Activated T-helper 1 cell treated with anti-CD3 and anti-CD28 coated beads, Interleukin-12 subunit alpha, Interleukin-12 subunit beta, Interleukin-2, Interleukin-4 antibody, amounts not matched to agents 30 ng/mL and 10 ng/mL and 1 ng/mL, durations not matched to agents 14 hours and 24 hours and 36 hours (primary cell): ENCODE measurements at places on chromosomes 4 and X. TPM values are rescaled to one million over a fixed set of nuclear protein-coding genes. Genes with fewer than 3 reads are reported as not detected.

DNA sequence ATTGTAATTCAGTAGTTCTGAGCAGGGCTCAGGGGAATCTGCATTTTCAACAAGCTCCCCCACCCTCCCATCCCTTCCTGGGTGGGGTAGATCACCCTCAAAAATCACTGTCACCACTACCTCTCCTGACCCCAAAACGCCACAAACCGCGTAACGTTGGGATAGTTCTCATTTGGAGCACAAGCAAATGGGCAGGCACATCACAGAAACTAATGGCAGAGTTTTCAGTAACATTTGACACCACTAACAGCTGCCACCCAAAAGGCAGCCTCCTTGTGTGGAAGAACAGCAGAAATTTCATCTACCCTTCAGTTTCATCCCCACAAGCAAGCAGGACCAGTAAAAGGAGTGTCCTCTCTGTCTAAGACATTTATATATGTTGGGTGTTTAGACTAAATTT, 132.7 kb downstream of the PALLD start:
- H3K4me1 ChIP-seq = peaks cover 16% of the 10 kb centered on the region
- H3K27ac ChIP-seq = no peak overlapping the region
- no peak overlapping the region for H3K4me3 ChIP-seq
- DNase-seq = no peak

DNA sequence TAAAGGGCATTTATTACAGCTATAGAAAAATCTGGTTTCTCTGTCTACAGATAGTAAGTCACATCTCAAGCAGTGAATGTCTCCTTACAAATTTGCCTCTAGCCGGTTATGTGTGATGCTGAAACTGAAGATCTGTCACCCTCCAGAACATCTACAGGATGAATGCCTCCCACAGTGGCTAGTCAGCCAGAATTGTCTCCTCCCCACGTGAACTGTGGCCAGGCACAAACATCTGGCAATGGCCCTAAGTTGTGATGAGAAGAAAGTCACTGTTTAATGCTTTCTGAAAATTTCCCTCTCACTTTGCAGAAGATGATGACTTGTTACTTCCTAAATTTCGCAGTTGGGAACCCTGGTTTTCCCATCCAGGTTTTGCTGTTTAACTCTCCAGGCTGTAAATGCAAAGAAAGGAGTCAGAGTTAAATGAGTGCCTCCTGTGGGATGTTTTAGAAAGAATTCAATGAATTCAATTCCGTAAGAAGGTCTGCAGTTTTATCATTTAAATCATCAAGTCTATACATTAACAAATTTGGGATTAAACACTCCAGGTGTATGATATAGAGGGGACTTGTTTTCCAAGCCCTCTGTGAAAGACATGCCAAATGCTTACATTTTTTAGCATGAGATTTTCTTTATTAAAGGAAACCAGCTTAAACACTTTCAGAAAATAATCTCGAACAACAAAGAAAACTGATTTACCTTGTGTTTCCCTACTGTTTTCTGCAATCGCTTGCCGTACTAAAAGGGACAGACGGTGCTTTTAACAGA, 55.4 kb upstream of the TLR3 start:
- no peak for DNase-seq
- H3K4me3 ChIP-seq = no peak overlapping the region
- no peaks in the 10 kb centered on the region for H3K4me1 ChIP-seq
- peaks cover 2% of the 10 kb centered on the region for H3K27me3 ChIP-seq
- no peak overlapping the region for H3K27ac ChIP-seq
- no peaks in the 10 kb centered on the region for H3K36me3 ChIP-seq

CRMP1 gene
- total RNA-seq = not detected in 2 replicates

- no peaks in the 10 kb centered on the region for H3K27me3 ChIP-seq
- no peak for DNase-seq
- H3K27ac ChIP-seq = no peak overlapping the region
- no peak overlapping the region for H3K4me3 ChIP-seq
Observed at GRCh38 chr4:85932500-85933290, 427.2 kb downstream of the MAPK10 start.

RIPPLY1 gene
- total RNA-seq = not detected in 2 replicates

DNA sequence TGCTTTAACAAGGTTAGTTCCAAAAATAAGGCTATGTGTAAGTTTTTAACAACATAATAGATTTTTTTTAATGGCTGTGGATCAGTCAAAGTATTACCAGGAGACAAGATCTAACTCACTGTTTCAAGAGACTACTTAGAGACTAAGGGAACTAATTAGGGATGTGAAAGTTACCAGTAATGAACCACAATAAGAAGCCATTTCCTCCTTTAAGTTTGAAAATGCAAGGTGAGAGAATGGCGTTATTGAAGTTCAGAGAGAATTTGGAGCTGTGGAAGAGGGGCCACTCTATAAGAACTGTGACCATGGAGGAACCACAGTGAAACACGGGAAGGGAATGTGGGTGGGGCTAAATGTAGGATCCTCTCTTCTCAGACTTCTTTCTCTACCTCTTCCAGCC, 624.2 kb downstream of the GLUD2 start:
- H3K27me3 ChIP-seq = no peaks in the 10 kb centered on the region
- no peak overlapping the region for H3K4me3 ChIP-seq
- H3K27ac ChIP-seq = no peak overlapping the region
- no peaks in the 10 kb centered on the region for H3K36me3 ChIP-seq
- DNase-seq = no peak
- no peaks in the 10 kb centered on the region for H3K4me1 ChIP-seq

DNA sequence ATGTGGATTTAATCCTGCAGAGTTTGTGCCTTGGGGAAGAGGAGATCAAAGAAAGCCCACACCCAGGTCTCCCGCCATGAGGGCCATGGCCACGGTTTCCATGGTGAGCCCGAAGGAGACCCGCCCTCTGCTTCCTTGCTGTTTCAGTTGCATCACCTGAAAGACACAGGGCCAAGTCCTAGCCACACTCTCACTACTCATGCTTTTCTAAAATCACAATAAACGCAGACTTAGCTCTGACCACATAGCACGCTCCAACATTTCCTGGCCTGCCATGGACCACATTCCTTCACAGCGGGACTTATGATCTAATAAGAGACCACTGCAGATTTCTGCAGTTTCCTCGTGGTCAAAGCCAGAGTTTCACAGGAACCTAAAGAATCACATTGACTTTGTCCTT, 426.0 kb upstream of the NR3C2 start:
- no peak for DNase-seq
- no peaks in the 10 kb centered on the region for H3K36me3 ChIP-seq
- H3K27ac ChIP-seq = no peak overlapping the region
- no peak overlapping the region for H3K4me3 ChIP-seq
- H3K4me1 ChIP-seq = no peaks in the 10 kb centered on the region

AKAP4 gene
- not detected in 2 replicates for total RNA-seq

DNA sequence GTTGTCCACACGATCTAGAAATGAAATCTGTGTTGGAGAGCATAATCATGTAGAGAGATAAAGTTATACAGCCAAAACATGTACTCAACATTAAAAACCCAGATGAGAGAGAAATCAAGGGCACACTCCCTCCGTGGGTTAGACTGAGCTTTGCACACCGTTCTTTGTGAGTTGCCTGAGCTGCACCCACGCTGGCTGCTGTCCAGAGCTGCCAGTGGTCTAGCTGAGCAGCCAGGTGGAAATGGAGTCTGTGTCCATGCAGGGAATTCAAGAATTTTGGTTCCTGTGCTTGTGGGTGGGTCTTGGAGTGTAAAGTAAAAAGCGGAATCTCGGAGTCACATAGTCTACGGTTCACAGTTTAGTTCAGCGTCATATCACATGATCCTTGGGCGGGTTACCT, 84.6 kb downstream of the GPR143 start:
- DNase-seq = no peak
- peaks cover 36% of the 10 kb centered on the region for H3K36me3 ChIP-seq
- no peaks in the 10 kb centered on the region for H3K27me3 ChIP-seq
- H3K4me3 ChIP-seq = no peak overlapping the region
- H3K4me1 ChIP-seq = peaks cover 18% of the 10 kb centered on the region

GRCh38 chr4:123018396-123018775, 96.0 kb upstream of the NUDT6 start:
- no peak overlapping the region for H3K27ac ChIP-seq
- H3K27me3 ChIP-seq = no peaks in the 10 kb centered on the region
- peaks cover 7% of the 10 kb centered on the region for H3K36me3 ChIP-seq
- H3K4me1 ChIP-seq = no peaks in the 10 kb centered on the region

DNA sequence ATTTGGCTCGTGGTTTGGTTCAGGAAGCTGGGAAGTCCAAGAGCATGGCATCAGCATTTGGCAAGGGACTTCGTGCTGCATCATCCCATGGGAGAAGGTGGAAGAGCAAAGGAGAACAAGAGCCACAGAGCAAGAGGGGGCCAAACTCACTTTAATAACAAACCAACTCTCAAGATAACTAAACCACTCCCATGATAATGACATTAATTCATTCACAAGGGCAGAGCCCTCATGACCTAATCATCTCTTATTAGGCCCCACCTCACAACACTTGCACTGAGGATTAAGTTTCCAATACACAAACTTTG, 113.4 kb upstream of the ATXN3L start:
- H3K27me3 ChIP-seq = no peaks in the 10 kb centered on the region
- H3K4me1 ChIP-seq = no peaks in the 10 kb centered on the region
- no peak overlapping the region for H3K4me3 ChIP-seq
- no peak overlapping the region for H3K27ac ChIP-seq
- no peaks in the 10 kb centered on the region for H3K36me3 ChIP-seq

RPL9 gene
- total RNA-seq = 1,540 and 1,586 TPM in 2 replicates

DNA sequence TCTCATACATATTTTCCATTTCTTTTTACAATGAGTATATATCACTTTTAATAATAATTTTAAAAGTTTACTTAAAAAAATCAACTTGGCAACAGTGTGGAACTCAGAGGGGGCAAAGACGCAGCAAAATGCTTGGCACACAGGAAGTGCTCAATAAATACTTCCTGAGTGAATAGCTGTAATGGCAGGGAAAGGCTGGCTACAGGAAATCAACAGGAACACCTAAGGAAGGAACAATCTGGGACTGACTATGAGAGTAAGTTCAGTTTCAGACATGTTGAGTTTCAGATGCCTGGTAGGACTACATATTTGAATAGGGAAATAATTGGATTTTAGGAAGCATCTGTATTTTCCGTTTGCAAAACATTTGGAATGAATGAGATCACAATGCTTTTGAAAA, 137.6 kb downstream of the SCLT1 start:
- H3K4me3 ChIP-seq = no peak overlapping the region
- peaks cover 16% of the 10 kb centered on the region for H3K36me3 ChIP-seq
- no peak overlapping the region for H3K27ac ChIP-seq
- H3K4me1 ChIP-seq = no peaks in the 10 kb centered on the region
- DNase-seq = no peak
- H3K27me3 ChIP-seq = no peaks in the 10 kb centered on the region

UGT2B15 gene
- not detected in 2 replicates for total RNA-seq

GRCh38 chr4:152892974-152893373, 43.1 kb upstream of the FHDC1 start:
- DNase-seq = no peak
- peaks cover 17% of the 10 kb centered on the region for H3K36me3 ChIP-seq
- no peak overlapping the region for H3K27ac ChIP-seq
- H3K4me1 ChIP-seq = peaks cover 4% of the 10 kb centered on the region
- H3K4me3 ChIP-seq = no peak overlapping the region
- H3K27me3 ChIP-seq = no peaks in the 10 kb centered on the region
